GM04503 (cell line): ENCODE measurements at places on chromosomes 2 and 18.

- DNase-seq, result no peak
These were observed 218.9 kb upstream of the COPS8 start for GRCh38 chr2:236866542-236867340.

DNA sequence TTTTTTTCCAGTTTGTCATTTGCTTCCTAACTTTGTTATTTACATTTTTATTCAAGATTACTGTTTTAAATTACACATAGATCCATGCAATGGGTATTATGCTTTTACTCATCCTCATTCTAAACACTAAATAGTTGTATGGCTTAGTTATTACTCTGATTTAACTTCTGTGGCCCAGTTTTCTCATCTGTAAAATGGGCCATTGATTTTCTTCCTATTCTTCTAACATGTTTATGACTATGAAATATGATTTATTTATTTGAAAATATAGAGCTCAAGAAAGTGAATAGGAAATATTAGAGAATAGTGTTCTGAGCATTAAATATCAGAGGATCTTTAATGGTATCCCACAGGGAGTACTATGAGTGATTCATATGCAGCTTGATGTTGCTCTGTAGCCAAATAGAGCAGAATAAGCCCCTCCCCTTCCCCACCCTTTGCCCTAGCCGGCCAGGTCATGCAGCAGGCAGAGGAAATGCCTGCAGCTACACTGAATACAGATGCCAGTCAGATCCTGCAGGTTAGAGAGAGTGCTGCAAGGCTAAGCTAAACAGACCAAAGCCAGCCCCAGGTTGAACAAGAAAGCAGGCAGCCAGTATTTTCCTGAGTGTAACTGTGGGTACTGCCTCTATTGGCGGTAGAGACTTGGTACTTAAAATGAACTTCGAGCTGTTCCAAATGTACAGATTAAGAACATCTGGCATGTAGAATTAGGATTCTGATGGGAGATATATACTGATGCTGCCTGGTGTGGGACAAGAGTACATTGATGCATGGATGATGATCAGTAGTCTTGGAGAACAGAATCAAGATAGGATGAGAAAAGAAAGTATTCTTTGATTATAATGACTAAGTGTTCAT lies 11.7 kb upstream of the ACYP2 start:
- no peak for DNase-seq

- no peak for DNase-seq
These were observed 45.5 kb downstream of the DDX1 start for GRCh38 chr2:15636972-15637785.

DNA sequence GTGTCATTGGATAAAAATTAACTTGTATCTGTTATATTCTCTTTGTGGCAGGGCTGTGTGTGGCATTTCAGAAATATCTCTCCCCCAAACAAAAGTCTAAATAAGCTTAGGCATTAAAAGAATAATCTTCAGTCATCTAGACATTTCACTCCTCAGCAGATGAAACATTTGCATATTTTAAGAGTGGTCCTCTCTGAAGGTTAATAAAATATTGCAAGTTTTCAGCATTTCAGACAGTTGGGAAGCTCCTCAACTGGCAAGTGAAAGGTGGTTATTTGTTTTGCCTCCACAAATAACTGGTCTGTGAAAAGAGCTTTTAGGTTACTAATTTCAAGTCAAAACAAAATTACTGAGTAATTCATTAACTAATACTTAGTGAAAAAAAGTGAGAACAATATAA lies 462.6 kb downstream of the EPHA4 start:
- no peak for DNase-seq

DNA sequence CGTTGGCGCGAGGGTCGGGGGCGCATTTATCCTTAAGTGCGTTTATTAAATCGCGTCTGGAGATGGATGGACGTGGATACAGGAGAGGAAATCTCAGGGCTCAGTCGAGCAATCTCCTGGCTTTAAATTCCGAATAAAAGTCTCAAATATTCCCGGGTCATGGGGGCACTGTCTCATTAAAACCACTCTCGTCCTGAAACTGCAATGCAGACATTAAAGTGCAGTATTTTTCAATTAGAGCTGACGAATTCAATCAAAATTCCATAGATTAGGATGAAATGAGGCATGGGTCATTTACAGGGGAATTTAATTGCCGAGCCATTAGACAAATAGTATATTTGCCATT lies 10.7 kb upstream of the GBX2 start:
- DNase-seq, result no peak

DNA sequence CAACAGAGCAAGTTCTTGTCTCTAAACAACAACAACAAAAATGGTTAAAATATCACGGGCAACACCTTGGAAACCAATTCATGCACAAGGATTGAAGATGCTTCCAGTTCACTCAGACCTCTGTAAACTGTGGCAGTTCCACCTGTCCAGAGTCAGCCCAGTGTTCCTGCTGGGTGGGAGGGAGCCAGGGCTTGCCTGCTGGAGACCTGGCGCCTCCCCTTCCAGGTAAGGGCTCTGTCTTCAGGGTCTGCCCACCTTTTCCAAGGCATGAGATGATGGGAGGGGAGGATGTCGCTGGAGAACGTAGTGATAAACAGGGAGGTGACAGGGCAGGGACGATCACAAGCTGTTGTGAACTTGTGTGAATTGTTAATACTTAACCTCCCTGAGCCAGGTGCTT lies 9.8 kb upstream of the GPC1 start:
- no peak for DNase-seq

GRCh38 chr18:79372991-79373390 lies 22.7 kb upstream of the NFATC1 start:
- DNase-seq, result no peak

DNA sequence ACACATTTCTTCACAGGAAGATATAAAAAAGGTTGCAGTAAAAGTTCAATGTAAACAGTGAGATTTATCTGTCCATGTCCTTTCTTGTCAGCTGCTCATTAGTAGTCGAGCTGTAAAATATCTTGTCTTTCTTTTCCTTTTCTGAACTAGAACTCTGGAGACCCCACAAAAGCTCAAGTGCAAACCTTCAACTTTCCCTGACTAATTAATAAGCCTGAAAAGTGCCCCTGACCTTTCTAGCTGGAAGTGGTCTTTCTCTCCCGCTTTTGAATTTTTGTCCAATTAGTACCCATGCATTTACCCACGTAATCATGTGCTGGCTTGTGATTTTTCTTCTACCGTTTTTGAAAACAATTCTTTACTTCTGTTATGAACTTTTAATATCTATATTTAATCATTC lies 63.6 kb upstream of the EHBP1 start:
- DNase-seq, result no peak

DNA sequence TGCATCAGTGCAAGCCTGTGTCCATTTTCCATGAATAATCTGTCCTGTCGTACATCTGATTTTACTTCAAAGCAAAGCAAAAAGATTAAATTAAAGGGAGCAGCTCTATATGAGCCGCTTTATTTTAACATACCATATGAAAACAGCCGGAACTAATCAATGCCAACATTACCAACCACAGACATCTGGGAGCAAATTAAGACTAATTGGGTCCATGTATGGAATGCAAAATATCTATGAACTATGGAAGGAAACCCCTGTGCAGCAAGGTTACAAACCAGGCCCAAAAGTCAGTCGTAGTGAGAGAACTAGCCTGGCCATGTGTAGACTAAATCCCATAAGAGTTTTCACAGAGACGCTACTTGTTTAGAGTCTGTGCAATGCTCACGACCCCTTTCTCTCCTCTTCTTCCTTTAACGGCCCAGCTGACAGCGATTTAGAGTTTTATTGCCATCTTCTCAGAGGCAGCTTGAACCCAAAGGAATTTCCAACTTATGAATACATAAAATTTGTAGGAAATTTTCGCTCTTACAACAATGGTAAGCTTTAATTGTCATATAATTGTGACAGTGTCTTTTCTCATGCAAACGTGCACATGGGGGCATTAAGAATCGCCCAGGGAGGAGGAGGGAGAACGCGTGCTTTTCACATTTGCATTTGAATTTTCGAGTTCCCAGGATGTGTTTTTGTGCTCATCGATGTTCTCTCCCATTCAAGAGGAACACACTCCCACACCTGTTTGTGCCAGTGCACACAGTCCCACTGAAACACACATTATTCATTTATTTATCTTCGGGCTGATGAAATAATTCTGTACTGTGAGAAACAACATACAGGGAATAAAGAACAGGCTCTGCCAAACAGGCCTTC lies 52.9 kb upstream of the RPL31 start:
- DNase-seq, result no peak

DNA sequence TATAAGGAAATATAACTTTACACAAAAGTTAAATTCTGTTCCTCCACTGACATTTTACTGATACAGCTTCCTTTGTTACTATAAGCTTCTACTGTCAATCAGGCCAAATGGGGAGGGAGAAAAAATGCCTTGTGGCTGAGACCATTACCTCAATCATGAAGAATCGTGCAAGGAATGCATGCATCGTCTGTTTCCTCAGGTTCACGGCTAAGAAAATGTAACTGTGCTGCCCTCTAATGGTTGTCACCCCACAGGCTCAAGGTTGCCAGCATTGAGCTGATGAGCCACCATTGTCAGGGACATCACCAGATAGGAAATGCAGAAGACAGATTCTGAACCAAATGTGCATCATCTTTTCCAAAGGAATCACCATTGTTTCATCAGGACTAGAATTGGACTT lies 426.9 kb downstream of the CDH2 start:
- peak; percentile 25 for DNase-seq

GRCh38 chr18:7038330-7038851 lies 79.2 kb downstream of the LAMA1 start:
- peak; percentile 96 for DNase-seq

GRCh38 chr2:114049826-114050225 lies 159.9 kb downstream of the ACTR3 start:
- DNase-seq, result no peak

GRCh38 chr2:9112079-9112721 lies 94.4 kb upstream of the ASAP2 start:
- DNase-seq, result peak; percentile 57

GRCh38 chr2:42493468-42494354 lies at the start of gene KCNG3:
Gene KCNG3, minus strand, starts transcription at chr2:42493982. Its CDS starts 481 bp downstream, at chr2:42493501.
- no peak for DNase-seq

DNA sequence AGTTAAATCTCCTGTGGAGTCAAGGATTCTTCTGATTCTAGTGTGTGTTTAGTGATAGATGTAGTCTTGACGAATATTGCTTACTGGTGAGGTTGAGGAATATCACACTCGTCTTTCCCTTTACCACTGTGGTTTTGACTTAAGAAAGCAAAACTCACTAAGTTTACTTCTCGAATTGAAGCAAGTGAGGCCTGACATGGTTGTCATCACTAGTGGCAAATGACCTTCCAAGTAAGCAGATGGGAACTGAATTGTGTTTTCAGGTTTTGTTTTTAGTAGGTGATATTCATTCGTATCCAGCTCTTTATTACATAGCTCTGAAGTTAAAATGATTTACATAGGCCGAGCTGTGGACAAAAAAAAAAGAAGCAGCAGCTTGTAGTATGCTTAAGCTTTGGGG lies 20.6 kb upstream of the DSG4 start:
- DNase-seq, result no peak

GRCh38 chr2:102386004-102386403 lies 30.4 kb downstream of the IL18R1 start:
- no peak for DNase-seq

DNA sequence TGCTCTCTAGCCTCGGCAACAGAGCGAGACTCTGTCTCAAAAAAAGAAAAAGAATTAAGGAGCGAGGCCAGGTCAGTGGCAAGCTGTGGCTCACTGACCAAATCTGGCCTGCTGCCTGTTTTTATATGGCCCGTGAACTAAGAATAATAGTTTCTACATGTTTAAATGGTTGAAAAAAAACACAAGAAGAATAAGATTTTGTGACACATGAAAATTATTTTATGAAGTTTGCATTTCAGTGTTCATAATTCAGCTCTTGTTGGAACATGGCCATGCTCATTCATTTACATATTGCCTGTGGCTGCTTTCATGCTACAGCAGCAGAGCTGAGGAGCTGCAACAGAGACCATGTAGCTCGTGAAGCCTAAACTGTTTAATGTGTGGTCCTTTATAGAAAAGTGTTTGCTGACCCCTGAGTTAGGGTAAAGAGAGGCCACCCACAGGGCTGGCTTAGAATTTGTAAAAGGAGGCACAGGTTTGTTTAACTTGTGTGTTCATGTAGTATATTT lies 59.5 kb downstream of the MFSD6 start:
- DNase-seq, result no peak

- no peak for DNase-seq
These were observed 29.8 kb upstream of the EPB41L5 start for GRCh38 chr2:119983108-119983507.

DNA sequence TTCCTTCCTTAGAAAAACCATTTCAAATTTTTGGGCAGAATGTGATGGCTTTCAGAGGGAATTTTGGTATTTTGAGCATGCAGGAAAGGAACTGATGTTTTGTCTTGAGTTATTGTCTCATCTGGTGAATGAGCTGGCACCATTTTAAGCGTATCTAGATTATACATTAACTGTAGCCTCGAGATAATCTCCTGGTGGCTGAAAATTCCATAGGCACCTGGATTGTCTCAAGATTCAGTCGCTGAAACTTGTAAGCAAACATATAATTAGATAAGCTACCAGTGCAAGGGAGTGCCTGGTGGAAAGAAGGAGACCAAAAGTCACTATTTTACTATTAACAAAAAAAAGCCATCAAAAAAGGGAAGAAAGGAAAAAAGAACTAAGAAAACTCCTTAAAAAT lies 687.8 kb upstream of the DDX18 start:
- no peak for DNase-seq

DNA sequence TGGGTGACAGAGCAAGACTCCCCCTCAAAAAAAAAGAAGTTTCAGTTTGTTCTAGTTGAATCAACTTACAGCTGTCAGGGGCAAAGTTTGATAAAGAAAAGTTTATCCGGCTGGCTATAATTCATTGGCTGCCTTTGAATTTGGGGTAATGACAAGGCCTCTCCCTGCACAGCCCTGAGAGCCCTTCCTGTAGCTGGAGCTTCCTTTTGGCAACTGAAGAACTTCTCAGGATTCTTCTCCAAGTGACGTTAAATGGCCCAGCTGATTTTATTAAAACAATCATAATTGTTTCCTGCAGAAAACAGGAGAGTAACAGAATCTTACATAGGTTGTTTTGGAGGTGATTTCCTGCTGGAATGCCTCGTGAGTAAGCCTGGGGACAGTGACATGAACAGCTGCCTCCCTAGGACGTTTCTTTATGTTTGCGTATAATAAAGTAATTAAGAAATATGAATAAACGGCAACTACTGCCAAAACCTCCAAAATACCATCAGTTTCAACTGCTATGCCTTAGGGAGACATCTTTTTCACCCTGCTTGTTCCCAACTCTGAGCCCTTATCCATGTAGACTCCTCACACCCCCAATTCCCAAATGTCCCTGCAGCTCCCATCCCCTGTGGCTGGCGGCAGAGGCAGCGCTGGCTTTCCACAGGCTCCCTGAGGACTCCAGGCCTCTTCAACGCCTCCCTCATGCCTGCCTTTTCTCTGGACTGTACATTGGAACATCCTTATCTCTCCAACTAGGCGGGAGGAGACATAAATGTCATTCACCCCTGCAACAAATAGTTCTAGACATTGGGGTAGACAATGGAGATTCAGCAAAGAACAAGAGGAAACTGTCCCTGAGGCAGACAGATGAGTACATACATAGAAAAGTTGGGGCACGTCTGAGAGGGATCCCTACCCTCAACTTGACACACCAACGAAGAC lies 59.2 kb upstream of the FZD7 start:
- no peak for DNase-seq
